Metanephros (tissue), 2 donors: ENCODE measurements at places on chromosomes 12 and 14. TPM values are rescaled to one million over a fixed set of nuclear protein-coding genes. Genes with fewer than 3 reads are reported as not detected.

SERPINA3 gene
- 0.29 TPM for total RNA-seq

POTEM gene
- not detected for total RNA-seq

LALBA gene
- total RNA-seq: not detected

IGF1 gene
- 15.9 TPM for total RNA-seq

TMEM233 gene
- 1.8 TPM for total RNA-seq

KCNC2 gene
- total RNA-seq: 2.2 TPM

SLC8B1 gene
- total RNA-seq: 20.8 TPM

TMEM179 gene
- 1.2 TPM for total RNA-seq

REM2 gene
- total RNA-seq: 0.41 TPM

DACT1 gene
- 38.0 TPM for total RNA-seq

TMEM132C gene
- 5.1 TPM for total RNA-seq

MUCL1 gene
- total RNA-seq: not detected

OR9K2 gene
- not detected for total RNA-seq

RBP5 gene
- total RNA-seq: 17.7 TPM

AKAP5 gene
- 4.6 TPM for total RNA-seq

CLEC4C gene
- total RNA-seq: 0.29 TPM

ADCY6 gene
- total RNA-seq: 75.3 TPM

MYF6 gene
- total RNA-seq: 23.4 TPM

INHBC gene
- total RNA-seq: 0.41 TPM

DCN gene
- total RNA-seq: 388 TPM

MYO1H gene
- 0.53 TPM for total RNA-seq

LRTM2 gene
- total RNA-seq: 0.35 TPM

PEX5 gene
- total RNA-seq: 39.7 TPM

SAMD4A gene
- 31.1 TPM for total RNA-seq

NTN4 gene
- 79.8 TPM for total RNA-seq

LHX5 gene
- total RNA-seq: not detected

ALG10B gene
- 16.8 TPM for total RNA-seq

OR10A7 gene
- total RNA-seq: not detected

PLEK2 gene
- 1.3 TPM for total RNA-seq

CISTR gene
- total RNA-seq: not detected

BDKRB2 gene
- 7.8 TPM for total RNA-seq

KIF26A gene
- total RNA-seq: 28.4 TPM

CNTN1 gene
- total RNA-seq: 47.3 TPM

MAP1LC3B2 gene
- total RNA-seq: 0.29 TPM

RPL10L gene
- not detected for total RNA-seq

CDKN3 gene
- total RNA-seq: 12.8 TPM

POU6F1 gene
- 5.1 TPM for total RNA-seq

NKX2-1 gene
- total RNA-seq: not detected

KRT1 gene
- 2.2 TPM for total RNA-seq

ZNF839 gene
- total RNA-seq: 15.6 TPM

PIWIL1 gene
- total RNA-seq: 0.35 TPM

CLEC7A gene
- total RNA-seq: 4.7 TPM

GUCY2C gene
- not detected for total RNA-seq

TBX3 gene
- total RNA-seq: 87.9 TPM

ZNF641 gene
- 26.5 TPM for total RNA-seq
